ENCODE measurements at places on chromosomes 6 and 20.

DNA sequence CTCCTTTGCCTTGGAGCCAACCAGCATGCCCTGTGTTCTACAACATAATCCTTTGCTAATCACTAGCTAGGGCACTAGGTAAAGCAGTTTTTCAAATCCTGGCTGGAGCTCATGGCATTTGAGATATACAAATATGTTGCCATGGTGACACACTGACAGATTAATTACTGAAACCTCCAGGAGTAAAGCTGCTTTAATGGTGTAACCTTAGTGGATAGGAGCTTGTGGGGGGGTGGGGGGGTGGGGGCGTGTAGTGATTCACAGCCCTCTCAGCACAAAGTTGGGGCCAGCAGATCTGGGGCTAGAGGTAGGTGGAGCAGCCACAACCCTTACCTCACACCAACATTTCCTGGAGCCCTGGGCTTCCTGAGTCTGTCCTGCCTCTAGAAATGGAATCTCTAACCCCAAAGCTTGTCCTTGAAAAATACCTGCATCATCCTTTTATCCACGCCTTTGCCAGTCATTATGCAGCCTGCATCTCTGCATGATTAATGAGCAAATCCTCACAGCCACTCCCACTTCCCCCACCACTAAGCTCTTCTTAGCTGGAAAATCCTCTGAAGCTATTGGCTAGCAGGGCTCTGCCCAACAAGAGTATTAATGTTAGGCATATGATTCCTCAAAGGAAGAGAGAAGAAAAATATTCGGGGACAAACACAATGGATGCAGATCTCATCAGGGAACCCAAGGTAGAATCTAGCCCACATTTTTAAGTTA, 84.5 kb upstream of the PRND start:
- DNase-seq = no peak

GRCh38 chr6:170296746-170297575, 6.1 kb upstream of the DLL1 start:
- no peak for DNase-seq

GRCh38 chr20:46142124-46142523, 24.0 kb downstream of the CD40 start:
- DNase-seq = no peak

DNA sequence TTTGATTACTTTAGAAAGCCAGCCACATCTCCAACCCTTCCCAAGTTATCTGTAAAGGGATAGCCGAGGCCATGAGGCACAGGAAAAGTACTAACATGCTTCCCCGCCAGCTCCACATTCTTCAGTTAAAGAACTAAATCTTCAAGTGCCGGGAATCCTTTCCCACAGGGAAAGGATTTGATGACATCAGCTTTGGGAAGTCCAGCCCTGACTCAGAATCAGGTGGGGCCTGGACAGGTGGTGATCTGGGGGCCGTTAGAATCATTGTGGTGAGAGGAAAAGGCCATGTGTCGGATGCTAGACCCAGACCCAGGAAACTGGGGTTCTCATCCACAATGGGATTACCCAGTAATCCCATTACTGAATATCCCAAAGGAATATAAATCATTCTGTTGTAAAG, 580.0 kb downstream of the QKI start:
- no peak for DNase-seq

GRCh38 chr6:168628176-168628553, 187.2 kb downstream of the SMOC2 start:
- no peak for DNase-seq

DNA sequence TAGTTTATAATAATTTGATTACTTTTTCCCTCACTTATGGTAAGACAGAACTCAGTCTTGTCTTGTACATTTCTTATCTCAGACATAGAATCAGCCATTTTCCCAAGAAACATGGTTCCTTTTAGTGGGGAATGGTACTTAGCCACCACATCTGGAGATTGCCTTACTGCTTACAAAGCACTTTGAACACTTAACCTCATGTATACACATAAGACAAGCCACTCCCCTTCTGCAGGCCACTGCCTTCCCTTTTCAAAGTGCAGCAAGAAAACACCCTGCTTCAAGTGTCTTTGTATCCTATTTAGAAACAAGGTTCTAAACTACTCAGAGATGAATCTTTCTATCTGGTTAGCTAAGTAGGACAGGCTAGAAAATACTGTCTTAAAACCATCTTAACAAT, 159.2 kb downstream of the UBE3D start:
- no peak for DNase-seq

DNA sequence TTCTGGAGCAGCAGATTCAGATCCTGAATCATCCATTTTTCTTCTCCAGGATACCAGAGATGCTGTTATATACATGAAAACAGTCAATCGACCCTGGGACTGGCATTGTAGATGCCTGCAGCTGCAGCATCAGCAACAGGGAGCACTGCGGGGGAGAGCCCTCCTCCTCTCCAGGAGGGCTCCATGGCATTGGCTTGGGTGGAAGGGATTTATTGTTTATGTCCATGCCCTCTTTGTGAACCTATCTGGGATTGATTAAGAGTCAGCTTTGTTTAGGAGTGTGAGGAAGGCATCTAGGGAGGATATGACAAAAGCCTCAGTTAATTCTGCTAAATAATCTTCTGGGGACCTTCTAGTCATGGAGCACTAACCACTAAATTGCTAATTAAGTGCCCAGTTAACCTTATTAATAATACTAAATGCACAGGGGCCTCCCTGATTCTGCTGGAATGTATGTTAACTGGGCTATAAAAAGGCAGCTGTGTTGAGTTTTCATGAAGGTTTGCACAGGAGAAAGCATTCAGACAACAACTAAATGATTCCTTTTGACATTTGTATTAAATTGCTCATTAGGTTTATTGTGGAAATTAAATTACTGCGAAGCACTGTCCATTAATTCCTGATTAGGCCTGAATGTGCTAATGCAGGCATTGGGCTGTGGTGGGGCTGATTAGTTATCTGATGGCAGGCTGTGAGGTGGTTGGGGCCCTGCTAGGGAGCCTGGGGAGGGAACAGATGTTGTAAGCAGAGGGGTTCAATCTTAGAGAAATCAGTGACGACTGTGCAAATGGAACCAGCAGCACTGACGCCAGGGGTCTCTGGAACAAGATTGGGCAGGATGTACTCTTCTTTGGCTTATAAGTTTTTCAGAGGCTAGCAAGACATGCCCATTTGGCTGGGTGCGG, 57.6 kb downstream of the IMPG1 start:
- DNase-seq = no peak

GRCh38 chr6:50822078-50822476, 3.4 kb downstream of the TFAP2B start:
- DNase-seq = no peak

DNA sequence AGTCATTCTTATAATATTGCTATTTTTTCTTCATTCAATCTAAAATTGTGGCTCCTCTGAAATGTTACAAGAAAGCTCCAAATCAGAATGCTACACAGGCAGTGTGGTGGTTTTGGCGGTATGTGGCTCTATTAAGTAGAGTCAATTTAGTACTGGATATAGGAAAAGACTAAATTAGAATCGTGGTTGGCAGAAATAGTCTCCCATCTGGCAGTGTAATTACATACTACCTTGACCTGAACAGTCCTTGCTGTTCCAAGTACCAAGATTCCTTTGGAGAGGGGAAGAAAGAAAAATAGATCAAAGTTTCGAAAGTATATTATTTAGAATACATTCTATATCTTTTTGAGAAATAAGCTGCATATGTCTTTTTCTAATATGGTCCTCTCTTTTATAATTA, 78.2 kb downstream of the C6orf118 start:
- no peak for DNase-seq

GRCh38 chr20:3150908-3151307, 8.8 kb downstream of the FASTKD5 start:
- DNase-seq = no peak

DNA sequence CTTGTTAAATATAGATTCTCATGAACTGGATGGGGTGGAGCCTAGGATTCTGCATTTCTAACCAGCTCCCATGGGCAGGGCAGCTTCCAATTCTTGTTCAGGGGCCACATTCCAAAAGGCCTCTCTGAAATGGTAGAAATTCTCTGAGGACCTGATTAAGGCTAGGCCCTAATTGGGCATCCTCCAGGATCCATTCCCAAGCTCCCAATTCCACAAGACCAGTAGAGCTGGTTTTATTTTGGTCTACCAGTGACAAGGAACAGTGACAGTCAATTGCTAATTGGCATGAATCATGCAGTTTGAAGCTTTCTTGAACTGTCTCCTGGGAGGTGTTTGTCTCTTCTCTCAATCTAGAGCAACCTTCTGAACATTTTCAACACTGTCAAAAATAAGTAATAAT, 3.0 kb downstream of the THBD start:
- DNase-seq = no peak

- no peak for DNase-seq
Measured at GRCh38 chr6:136618086-136618485, 67.9 kb upstream of the MAP7 start.

DNA sequence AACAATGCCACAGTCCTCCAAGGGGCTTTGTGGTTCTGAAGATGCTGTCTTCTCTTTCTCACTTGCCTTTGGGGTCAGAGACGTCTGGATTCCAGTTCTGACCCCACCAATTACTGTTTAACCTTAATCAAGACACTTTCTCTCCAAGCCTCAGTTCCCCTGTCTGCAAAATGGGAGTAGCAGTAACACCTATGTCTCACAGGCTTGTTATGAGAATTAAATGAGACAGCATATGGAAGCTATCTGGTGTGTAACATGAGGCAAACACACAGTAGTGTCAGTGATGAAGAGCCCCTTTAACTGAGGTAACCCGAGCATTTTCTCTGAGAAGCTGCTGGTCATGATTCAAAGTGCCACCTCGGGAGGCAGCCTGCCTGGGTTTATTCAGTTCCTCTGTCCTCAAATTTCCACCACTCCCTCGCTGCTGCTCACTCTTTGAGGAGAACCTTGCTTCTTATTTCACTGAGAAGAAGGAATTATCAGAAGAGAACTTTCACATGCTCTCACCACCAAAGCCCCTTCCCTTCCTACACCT, 11.7 kb downstream of the PPIL1 start:
- no peak for DNase-seq

GRCh38 chr20:51402201-51402600, 140.3 kb downstream of the NFATC2 start:
- peak; percentile 24 for DNase-seq

DNA sequence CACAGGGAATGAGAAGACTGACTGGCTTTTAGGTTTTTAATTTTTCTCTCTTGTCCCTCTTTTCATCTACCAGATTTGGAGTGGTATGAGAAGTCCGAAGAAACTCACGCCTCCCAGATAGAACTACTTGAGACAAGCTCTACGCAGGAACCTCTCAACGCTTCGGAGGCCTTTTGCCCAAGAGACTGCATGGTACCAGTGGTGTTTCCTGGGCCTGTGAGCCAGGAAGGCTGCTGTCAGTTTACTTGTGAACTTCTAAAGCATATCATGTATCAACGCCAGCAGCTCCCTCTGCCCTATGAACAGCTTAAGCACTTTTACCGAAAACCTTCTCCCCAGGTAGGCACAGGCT, 644 bp downstream of the MAD2L1BP start:
- DNase-seq = peak; percentile 28

GRCh38 chr6:149969635-149970034, 5.9 kb downstream of the ULBP1 start:
- no peak for DNase-seq

DNA sequence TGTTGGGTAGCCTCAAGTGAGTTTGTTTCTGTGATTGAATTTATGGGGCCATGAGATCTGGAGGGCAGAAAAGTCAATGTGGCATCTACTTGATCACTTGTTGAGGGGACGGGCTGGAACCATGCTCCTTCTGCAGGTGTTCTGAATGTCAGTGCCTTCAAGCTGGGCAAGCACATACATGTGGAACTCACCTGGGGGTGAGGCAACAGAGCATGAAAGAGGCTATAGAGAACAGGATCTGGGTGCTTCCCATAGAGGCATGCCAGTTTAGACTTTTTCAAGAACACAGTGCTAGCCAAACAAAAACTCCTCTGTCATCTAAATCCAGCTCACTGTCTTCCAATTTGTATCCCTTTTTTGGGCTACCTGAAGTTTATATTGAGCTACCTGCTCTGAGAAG, 77.8 kb upstream of the SLC35B3 start:
- DNase-seq = no peak

- no peak for DNase-seq
Measured at GRCh38 chr6:31525932-31526591, 2.7 kb upstream of the MCCD1 start.

DNA sequence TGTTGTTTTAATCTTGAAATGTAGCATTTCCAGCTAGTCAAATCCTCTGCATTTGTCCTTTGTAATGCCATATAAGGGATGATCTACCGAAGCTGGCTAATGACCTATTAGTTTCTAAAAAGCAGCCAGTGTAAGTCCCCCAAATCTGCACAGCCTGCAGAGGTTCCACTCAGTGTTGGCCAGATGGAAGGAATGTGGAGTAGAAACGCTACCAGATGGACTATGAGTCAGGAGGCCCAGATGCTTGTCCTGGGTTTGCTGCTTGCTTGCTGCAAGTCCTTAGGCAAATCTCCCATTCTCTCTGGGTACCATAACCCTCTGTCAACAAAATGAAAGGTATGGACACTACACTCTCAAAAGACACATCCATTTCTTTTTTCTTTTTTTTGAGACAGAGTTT, 149.8 kb downstream of the BTBD9 start:
- DNase-seq = no peak

- no peak for DNase-seq
Measured at GRCh38 chr6:89952686-89953085, 58.4 kb downstream of the GJA10 start.

- no peak for DNase-seq
Measured at GRCh38 chr6:135871296-135871695, 19.8 kb downstream of the PDE7B start.

DNA sequence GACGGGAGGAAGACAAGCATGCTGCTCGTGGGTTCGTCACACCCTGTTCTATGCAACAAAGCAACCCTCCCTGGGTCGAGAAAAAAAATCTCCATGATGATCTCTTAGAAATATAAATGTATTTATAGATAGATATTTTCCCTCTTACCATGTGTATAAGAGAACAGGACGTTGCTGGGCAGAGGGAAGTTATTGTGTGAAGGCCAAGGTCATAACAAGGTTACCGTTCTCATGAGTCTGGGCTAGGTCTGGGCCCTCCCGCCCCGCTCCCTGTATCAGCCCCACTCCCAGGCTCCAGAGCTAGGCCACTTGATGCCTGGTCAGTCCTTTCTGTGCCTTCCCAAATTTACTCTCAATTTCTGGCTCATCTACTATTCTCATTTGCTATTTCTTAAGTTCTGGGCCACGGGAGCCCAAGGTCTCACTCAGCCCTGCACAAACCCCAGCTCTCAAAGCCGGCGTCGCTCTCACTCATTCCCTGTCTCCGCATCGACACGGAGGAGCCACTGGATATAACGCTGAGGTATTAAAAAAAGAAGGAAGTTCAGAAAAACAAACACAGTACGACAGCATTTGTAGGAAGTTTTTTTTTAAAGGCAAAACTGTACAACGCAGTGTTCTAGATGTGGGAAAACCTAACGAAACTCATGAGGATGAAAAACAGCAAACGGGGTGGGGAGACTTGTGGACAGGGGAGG, 96.8 kb downstream of the PSMG4 start:
- DNase-seq = peak; percentile 60

GRCh38 chr6:142960098-142960497, 15.1 kb upstream of the HIVEP2 start:
- DNase-seq = no peak

- DNase-seq = no peak
Measured at GRCh38 chr20:16147216-16147615, 426.0 kb downstream of the KIF16B start.

GRCh38 chr20:4767084-4767483, 45.4 kb downstream of the PRND start:
- no peak for DNase-seq

GRCh38 chr6:48630511-48630910, 519.5 kb upstream of the PTCHD4 start:
- no peak for DNase-seq

Measured in naive thymus-derived CD4-positive, alpha-beta T cell (primary cell).